ENCODE measurements at places on chromosomes 2 and 18. TPM values are rescaled to one million over a fixed set of nuclear protein-coding genes. Genes with fewer than 3 reads are reported as not detected.

The HNMT gene
- total RNA-seq, result 1.2 TPM

The TMEM198 gene
- 1.0 TPM for total RNA-seq

The SEPTIN10 gene
- 100 TPM for total RNA-seq

The CACNB4 gene
- total RNA-seq, result 0.11 TPM

The C1QL2 gene
- not detected for total RNA-seq
